ELF-1 (cell line): ENCODE measurements at places on chromosomes 13 and 19.

DNA sequence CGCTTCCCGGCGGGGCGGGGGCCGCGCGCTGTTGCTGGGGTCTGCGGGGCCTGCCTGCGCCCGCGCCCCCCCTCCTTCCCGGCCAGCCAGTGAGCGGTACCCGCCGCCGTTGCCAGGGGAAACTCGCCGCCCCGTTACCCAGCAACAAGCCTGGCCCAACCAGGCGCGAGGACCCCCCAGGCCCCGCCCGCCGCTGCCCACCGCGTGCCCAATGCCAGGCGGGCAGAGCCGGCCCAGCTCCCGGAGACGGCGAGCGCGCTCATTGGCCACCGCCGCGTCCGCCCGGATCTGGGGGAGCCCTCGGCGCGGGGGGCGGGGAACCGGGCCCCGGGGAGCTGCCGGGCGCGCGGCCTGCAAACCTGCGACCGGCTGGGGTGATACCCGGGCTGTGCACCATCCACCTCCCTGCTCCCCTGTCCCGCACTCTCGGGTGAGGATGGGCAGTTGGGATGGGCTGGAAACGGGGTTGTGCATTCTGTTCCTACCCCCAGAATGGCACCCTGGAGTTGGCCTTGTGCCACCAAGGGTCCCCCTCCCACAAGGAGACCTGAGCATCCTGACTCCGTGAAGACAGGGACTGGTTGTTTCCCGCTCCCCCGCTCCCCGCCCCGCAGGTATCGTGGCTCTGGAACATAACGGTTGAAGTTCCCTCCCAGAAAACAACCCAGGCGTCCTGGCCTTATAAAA is 8.8 kb upstream of the BBC3 start:
- no peak for DNase-seq

DNA sequence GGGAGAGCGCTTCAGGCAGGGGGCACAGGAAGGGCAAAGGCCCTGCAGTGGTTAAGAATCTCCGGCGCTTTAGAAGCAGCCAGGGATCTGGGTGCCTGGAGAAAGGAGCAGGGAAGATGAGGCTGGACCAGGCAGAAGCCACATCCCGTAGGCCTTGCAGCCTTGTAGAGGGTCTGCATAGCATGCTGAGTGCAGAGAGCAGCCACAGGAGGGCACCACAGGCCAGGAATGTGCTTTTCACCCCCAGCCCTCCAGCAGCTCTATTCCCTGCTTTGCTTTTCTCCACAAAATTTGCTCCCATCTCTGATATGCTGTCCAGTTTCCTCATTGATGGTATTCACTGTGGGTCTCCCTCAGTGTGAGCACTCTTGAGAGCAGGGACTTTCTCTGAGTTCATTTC is 5.7 kb downstream of the WDR62 start:
- DNase-seq: peak; percentile 60

DNA sequence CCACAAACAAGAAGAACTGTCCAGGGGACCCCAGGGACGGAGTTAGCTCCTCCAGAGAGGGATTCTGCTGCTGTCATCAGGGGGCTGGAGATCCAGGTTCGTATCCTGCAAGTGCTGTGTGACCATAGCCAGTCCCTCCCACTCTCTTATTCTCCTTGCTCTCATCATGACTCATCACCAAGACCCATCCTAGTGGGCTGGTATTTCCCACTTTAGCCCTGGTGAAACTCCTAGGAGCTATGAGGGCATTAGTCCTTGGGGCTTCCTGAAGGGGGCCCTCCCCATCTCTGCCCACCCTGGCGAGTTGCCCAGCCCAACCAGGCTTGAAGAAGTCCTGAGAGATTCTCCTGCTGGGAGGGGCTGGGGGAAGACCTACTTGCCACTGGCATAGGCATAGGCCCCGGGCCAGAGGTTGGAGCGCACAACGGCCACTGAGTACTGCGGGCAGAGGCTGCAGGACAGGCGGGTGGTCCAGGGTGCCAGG is 7.5 kb upstream of the DMWD start:
- no peak for DNase-seq

DNA sequence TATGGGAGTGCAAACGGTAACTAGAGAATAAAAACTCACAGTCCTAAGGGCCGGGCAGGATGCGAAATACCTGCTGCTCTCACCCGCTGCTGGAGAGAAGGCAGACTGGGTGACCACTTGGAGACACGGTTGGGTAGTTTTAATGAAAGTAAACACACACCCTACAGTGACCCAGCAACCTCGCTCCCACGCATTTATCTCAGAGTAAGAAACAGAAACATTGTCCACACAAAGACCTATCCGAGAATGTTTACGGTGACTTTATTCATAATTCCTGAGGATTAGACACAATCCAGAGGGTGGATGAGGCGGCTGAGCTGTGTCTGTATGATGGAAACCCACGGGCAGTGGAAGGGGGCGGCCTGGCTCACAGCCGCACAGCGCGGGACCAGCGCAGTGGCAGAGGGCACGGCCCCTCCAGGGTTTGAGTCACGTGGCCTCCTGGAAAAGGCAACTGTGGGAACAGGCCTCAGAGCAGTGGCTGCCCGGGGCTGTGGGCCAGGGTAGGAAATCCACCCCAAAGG is 73.5 kb upstream of the C13orf46 start:
- DNase-seq: no peak

DNA sequence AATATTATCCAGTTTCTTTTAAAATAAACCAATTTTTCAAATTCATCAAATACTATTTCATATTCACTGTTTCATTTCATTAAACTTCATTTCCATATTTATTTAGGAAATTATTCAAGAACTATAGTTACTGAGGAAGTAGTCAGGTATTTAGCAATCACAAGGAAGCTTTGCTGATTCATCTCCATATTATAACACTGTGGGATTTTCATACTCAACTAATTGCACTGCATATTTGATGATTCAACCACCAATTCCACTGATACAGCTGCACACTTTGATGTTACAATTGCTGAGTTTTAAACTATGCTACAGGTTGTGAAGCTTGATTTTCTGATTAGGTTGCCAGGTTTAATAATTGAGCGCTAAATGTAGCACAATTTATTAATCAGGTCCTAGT is 556.8 kb upstream of the SLITRK1 start:
- no peak for DNase-seq

GRCh38 chr13:101522607-101523006 is 70.1 kb downstream of the ITGBL1 start:
- DNase-seq: no peak
